ENCODE measurements at places on chromosomes 6 and 20.

DNA sequence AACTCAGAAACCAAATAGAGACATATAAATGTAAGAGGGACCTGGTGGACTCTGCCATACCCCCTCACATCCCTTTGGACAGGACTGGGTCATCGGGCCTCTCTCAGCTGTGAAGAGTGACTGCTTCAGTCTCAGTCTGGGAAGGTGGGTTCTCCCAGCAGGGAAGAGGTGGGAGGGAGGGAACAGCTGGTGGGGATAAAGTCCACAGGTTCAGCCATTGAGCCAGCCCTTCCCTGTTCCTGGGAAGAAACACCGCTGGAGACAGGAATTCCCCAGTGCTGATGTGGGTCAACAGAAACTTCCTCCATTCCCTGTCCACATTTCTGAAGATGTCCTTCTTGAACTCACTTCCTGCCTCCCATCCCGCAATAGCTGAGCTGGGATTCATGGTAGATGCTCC, 209.2 kb upstream of the PMEPA1 start:
- no peak for DNase-seq

DNA sequence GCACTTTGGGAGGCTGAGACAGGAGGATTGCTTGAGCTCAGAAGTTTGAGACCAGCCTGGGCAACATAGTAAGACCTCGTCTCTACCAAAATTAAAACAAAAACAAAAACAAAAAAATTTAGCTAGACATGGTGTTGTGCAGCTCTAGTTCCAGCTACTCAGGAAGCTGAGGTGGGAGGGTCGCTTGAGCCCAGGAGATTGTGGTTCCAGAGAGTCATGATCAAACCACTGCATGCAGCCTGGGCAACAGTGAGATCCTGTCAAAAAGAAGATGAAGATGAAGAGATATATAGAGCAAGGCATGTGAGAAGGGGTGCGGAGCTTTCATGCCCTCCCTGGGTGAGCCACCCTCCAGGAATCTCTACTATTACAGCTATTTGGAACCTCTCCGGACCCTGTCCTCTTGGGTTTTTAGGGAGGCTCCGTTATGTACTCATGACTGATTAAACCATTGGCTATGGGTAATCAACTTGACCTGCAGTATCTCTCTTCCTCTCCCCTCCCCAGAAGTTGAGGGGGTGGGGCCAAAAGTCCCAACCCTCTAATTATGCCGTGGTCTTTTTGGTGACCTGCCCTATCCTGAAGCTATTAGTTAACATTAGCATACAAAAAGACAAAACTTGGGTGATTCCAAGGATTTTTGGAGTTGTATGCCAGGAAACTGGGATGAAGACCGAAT, 9.0 kb downstream of the POLH start:
- no peak for DNase-seq

DNA sequence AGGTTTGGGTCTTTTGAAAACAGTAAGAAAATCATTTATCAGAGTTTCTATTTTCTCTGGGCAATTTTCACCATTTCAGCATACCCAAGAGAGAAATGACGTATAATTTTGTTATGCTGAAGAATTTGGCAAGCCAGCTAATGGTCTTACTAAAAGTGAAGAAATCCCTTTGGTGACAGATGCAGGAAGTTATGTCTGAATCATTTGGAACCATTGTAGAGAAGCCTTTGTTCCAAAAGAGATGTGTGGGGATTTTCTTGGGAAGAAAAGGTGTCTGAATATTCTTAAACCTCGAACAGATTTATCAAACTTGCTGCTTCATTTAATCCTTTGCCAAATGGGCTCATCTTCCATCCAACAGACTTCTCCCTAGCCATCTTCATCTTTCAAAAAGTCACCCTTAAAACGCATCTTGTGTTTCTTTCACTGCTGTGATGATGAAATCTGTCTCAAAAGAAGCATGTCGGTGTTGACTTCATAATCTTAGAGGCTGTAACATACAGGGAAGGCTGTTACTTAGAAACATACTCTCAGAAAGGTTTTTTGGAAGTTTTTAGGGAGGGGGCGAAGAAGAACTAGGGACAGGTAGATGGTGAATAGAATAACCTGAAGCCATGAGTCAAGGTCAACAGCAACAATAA, 39.5 kb downstream of the CITED2 start:
- no peak for DNase-seq

- no peak for DNase-seq
Measured at GRCh38 chr6:157278171-157278570, 45.1 kb downstream of the TMEM242 start.

DNA sequence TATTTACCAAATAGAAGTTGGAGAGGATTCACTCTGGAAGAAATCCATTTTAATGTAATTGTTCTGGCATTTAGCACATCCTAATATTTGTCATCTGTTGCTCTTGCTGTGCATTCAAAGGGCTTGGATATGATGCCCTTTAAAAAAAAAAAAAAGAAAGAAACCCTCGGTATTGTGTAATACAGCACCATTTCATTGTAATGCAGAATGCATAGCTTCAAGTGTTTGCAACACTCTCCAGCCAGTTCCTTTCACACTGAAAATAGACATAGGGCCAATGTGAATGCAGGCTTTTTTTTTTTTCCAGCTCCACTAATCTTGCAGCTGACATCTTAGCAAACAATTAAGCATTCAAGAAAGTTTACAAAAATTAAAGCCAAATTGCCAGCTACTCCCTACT, 197.4 kb upstream of the POU3F2 start:
- no peak for DNase-seq

GRCh38 chr6:30150671-30151395, 10.2 kb downstream of the TRIM10 start:
- DNase-seq, result no peak

- no peak for DNase-seq
Measured at GRCh38 chr6:126337323-126337722, 2.6 kb upstream of the CENPW start.
